ENCODE measurements at places on chromosomes 12 and 14. TPM values are rescaled to one million over a fixed set of nuclear protein-coding genes. Genes with fewer than 3 reads are reported as not detected.

Gene ATF7
- 18.0 TPM for polyA plus RNA-seq

Gene PIK3C2G
- not detected for polyA plus RNA-seq

Gene FBXW8
- polyA plus RNA-seq, result 1.7 TPM

Gene PEX5
- 51.9 TPM for polyA plus RNA-seq

- H3K27me3 ChIP-seq, result peaks cover 13% of the 10 kb centered on the region
- H3K27ac ChIP-seq, result no peak overlapping the region
- H3K4me1 ChIP-seq, result no peaks in the 10 kb centered on the region
These were observed 7.0 kb upstream of the KRT71 start for GRCh38 chr12:52559979-52560378.

DNA sequence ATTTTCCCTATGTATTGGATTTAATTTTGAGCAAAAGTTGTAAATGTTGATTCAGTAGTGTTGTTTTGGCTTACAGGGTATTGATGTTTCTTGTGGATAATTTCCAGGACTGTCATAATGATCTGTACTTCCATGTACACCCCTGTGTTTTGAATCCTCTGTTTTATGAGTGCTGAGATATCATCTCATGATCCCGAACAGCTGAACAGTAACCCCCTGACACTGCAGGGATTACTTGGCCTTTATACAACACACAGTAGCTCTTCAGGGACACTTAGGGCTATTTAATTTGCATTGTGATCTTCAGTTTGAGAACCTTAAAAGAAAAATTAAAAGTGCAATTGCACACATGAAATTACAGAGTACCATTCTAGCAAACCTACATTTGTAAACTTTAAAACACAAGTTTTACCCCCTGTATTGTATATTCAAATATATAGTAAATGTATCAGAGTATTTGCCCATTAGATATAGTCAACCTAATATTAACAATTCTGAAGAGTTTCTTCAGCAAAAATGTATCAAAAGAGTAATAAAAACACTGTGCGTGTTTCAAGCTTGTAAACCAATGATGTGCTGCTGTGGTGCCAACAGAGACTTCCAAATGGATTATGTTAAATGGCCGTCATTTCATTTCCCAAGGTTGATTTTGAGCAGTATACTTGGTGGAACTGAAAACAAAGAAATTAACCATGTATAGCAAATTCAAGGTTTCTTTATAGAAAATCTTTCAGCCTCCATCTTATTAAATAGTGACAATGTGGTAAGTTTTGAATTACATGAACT is 27.9 kb upstream of the MYF6 start:
- H3K4me3 ChIP-seq, result peak overlapping the region; percentile 60
- H3K4me1 ChIP-seq, result peaks cover 41% of the 10 kb centered on the region
- no peak for DNase-seq
- H3K36me3 ChIP-seq, result no peaks in the 10 kb centered on the region
- peak overlapping the region; percentile 64 for H3K27ac ChIP-seq

DNA sequence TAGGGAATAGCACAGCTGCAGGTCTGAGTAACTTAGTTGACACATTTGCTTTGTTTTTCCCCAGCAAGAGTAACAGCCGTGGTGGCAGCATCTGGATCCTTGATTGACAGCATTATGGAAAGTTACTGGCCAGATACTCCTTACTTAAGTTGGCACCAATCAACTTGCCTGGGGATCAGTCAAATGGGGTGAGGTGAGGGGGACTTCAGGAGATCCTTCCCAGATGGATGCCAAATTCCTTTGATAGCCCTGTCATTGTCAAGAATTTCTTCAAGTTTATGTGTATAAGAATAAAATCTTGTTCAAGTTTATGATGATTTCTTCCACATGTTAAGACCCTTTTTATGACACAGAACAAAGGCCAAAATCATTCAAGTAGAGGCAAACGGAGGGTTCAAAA is 618.4 kb downstream of the SLC6A15 start:
- H3K4me1 ChIP-seq, result no peaks in the 10 kb centered on the region
- H3K27ac ChIP-seq, result no peak overlapping the region
- H3K36me3 ChIP-seq, result no peaks in the 10 kb centered on the region
- no peak for DNase-seq
- H3K4me3 ChIP-seq, result no peak overlapping the region

GRCh38 chr12:3896801-3897351 is 23.7 kb upstream of the PARP11 start:
- no peaks in the 10 kb centered on the region for H3K27me3 ChIP-seq
- H3K36me3 ChIP-seq, result no peaks in the 10 kb centered on the region
- no peak overlapping the region for H3K4me3 ChIP-seq
- H3K27ac ChIP-seq, result no peak overlapping the region
- DNase-seq, result no peak

DNA sequence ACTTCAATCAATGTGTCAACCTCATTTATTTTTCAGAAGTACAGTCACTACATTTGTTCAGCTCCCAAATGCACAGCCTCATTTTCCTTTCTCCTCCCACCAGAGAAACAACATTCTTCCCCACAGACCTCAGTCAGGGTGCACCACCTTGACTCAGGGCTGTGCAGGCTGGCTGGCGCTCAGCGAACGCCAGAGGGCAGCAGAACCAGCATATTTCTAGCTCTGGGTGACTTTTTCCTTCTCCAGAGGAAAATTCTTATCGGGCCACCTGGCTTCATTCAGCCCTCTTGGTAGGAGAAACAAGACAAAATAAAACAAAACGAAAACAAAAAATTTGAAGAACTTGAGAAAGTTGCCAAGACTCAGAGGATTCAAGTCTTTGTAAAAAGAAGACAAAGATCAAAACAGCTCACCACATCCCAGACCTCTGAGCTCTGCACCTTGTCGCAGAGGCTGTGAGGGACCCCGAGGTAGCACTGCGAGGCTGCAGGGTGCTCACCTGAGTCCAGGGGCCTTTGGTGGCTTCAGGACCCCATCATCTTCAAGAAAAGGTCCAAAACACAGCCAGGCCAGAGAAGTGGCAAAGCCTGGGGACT is 33.7 kb downstream of the PAH start:
- peaks cover 3% of the 10 kb centered on the region for H3K27me3 ChIP-seq
- H3K27ac ChIP-seq, result no peak overlapping the region
- H3K4me1 ChIP-seq, result no peaks in the 10 kb centered on the region
- H3K4me3 ChIP-seq, result no peak overlapping the region
- no peaks in the 10 kb centered on the region for H3K36me3 ChIP-seq

- no peak overlapping the region for H3K4me3 ChIP-seq
- no peaks in the 10 kb centered on the region for H3K36me3 ChIP-seq
- peak; percentile 52 for DNase-seq
- H3K27me3 ChIP-seq, result no peaks in the 10 kb centered on the region
These were observed 96.5 kb downstream of the LGMN start for GRCh38 chr14:92651758-92652406.

- H3K4me3 ChIP-seq, result peak overlapping the region; percentile 40
- no peaks in the 10 kb centered on the region for H3K36me3 ChIP-seq
- peaks cover 10% of the 10 kb centered on the region for H3K4me1 ChIP-seq
- H3K27ac ChIP-seq, result peak overlapping the region; percentile 80
- H3K27me3 ChIP-seq, result no peaks in the 10 kb centered on the region
These were observed 146.1 kb upstream of the NCOR2 start for GRCh38 chr12:124713436-124714082.

GRCh38 chr12:18683327-18684013 is 54.3 kb downstream of the PLCZ1 start:
- no peak for DNase-seq
- no peak overlapping the region for H3K27ac ChIP-seq
- no peaks in the 10 kb centered on the region for H3K27me3 ChIP-seq
- H3K4me1 ChIP-seq, result no peaks in the 10 kb centered on the region

Measured in psoas muscle (tissue), 8 donors.